ENCODE measurements at places on chromosomes 4 and X.

DNA sequence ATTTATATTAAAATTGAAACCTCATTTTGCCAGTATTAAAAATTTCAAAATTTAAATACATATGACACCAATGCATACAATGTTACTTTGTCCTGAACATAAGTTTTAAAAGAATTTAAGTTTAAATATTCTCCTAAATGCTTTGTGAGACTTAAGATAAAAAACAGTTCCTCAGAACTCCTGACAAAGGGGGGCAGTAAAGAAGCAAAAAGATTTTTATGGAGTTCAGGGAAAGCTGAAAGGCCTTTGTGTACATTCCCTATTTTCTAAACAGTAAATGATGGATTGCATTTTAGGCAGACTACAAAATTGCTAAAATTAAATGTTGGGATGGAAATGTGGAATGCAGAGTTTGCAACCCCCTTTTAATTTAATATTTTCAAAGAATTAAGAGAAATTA, 81.7 kb downstream of the SNCA start:
- DNase-seq: no peak

DNA sequence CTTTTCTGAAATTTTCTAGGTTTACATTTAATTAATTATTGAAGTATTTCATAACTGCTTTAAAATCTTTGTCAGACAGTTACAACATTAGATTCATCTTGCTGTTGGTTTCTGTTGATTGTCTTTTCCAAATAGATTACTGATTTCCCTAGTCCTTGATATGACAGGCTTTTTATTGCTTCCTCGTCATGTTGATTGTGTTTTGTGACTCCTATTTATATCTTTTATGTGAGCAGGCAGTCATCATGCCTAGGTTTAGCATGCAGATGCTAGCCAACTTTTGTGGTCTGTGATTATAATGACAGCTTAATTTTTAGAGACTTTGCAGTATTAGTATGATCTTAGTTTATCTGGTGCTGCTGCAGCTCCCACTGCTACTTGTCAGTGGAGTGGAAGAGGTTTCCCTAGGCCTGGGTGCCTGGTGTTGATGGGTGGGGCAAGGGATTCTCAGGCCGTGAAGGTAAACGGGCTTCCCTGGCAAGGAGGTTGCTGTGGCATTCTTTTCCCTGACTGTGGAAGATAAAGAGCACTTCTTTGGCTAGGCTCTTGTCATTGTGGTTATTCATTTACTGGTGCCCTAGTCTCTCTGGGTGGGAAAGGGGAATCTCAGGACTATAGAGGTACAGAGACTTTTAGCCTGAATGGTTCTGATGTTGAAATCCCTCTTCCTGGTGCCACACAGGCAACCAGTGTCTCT, 65.7 kb downstream of the SERPINA7 start:
- DNase-seq: no peak

DNA sequence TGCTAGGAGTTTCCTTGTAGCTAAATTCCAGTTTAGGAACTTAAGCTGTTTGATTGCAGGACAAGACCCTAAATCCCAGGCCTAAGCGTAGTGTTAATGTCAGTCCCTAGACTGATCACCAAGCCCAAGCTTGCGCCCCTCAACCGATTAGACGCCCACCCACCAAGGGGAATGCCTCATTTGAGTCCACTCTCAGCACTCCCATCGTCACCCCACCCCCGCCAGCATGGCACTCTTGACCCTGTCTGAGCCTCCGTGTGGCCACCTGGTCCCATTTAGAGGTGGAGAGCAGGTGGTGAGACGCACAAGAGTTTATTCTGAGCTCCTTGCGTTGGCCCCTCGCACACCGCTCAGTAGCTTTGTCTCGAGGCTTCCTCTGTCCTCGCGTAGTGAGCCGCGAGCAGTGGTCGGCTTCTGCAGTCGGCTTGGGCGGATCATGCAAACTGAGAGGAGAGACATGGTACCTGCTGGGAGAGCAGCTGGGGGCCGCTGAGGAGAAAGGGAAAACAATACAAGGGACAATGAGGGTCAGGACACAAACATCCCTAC, 48.5 kb upstream of the ZNF157 start:
- DNase-seq: no peak

GRCh38 chrX:79035421-79035820, 90.2 kb downstream of the P2RY10 start:
- no peak for DNase-seq

DNA sequence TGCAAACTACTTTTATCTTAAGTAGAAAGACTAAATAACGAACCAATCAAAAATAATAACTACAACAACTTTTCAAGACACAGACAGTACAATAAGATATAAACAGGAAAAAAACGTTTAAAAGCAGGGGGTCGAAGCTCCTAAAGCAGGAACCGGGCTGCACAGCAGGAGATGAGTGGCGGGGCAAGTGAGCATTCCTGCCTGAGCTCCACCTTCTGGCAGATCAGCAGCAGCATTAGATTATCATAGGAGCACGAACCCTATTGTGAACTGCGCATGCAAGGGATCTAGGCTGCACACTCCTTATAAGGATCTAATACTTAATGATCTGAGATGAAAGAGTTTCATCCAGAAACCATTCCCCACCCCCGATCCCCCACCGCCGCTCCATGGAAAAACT, 146.2 kb downstream of the TEX11 start:
- DNase-seq: no peak

DNA sequence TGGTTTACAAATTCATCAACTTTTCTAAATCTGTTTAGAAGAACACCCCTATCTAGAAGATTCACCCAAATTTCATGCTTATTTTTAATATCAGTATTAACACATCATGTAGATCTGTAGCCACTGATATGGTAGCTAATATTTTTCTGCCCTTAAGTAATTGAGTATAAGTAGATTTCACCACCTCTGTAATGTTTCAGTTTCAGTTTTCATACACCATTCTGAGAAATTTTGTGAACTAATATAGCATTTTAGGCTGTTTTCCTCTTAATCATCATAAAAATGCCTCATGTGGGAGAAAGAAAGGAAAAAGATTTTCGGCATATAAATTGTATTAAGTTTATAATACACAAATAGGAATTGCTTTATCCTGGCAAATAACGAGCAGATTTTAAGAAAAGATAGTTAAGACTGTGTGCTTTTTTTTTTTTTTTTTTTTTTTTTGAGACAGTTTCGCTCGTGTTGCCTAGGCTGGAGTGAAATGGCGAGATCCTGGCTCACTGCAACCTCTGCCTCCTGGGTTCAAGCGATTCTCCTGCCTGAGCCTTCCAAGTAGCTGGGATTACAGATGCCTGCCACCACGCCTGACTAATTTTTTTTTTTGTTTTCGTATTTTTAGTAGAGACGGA, 21.4 kb upstream of the RBPJ start:
- no peak for DNase-seq

DNA sequence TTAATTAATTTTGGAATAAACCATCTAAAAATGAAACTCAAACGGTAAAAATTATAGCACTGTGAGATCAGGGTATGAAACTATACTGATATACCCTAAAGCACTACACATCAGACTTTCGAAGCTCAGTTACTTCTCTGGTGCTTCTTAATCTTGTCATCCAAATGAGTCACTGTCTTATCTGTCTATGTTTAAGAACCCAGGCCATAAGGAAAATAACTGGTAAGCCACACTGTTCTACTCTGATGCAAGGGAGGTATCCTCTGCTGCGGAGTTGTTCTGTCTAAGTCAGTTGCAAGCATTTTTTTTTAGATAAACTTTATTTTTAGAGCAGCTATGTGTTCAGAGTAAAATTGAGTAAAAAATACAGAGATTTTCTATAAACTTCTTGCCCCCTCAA, 830.8 kb upstream of the POU3F4 start:
- DNase-seq: no peak

DNA sequence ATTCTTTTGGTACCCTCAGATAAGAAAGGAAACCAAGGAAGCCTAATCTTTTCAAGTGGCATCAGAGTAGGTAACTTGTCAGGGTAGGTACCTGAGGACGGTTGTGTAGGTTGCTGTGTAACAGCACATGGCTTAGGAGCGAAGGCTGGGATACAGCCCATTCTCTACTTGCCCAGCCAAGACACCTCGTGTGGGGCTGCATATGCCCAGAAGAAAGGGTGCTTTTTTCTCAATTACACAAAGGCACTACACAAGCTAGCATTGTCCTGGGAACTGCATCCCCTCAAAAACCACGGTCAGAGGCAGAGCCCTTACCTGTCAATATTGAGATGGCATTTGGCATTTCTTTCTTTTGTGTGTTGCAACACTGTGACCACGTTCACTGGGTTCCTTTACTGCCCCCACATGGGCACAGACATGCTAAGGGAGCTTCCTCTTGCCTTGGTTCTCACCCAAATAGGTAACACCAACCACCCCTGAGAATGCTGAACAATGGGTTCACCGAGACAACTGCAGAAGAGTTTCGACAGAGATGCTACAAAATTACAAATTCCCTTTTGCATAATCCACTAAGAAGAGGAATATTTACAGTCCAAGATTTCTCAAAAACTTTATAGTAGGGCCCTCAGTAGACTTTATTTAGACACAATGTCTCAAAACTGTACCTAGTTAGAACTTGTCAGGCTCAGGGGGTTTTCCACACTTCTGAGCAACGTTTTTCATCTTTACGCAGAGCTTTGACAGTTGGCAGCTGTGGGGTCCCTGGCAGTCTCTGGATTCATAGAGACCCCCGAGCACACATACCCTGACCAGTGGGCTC, 35.8 kb upstream of the TNIP3 start:
- DNase-seq: no peak

GRCh38 chr4:26384380-26385057, 63.7 kb downstream of the RBPJ start:
- no peak for DNase-seq

DNA sequence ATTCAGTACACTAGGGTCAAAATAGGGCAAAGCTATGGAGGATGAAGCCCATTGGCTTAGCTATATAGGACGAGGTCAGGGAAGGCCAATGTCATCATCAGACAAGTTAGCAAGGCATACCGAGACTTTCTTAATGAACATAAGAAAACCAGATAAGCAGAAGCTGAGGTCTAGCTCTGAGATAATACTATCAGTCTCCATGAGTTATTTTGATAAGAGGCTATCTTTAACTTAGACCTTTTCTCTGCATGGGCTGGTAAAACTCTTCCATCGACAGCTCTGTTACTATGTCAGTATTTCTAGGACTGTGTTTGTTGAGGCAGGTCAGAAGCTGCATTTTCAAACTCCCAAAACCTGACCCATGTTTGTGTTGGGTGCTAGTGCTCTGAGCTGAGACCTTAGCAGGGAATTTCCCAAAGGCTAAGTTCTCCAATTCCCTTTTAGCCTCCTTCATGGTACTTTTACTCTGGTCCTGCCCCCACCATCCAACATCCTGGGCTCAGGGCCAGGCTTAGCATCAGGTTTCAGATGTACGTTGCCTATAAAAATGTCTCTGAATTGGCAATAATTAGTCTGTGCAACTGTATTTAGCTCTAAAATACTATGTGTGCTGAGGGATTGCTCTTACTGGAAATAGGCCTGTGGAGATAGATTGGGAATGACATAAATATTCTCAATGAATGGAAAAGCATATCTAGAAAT, 29.3 kb upstream of the LRAT start:
- no peak for DNase-seq

DNA sequence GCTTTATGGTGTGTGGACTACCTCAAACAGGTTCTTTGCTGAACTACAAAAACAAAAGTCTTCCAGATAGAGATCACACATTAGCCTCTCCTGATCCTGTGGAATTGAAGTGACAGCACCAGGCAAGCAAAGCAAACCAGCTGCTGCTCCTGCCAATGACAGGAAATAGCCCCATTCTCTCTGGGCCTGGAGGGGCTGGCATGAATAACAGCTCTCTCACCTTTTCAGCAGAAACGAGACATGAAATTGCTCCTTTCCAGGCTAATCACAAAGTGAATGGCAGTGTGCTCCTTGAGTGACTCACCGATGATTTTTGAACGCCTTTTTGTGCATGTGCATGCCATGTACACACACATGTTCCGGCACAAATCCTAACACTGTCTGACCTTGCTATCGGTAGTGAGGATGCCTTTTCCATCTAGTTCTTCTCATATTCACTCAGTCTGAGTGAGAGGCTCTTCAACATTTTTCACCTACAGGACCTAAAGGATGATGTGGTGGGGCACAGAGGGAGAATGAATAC, 24.4 kb downstream of the MFAP3L start:
- no peak for DNase-seq

GRCh38 chrX:20181598-20182329, 40.1 kb upstream of the EIF1AX start:
- DNase-seq: no peak

DNA sequence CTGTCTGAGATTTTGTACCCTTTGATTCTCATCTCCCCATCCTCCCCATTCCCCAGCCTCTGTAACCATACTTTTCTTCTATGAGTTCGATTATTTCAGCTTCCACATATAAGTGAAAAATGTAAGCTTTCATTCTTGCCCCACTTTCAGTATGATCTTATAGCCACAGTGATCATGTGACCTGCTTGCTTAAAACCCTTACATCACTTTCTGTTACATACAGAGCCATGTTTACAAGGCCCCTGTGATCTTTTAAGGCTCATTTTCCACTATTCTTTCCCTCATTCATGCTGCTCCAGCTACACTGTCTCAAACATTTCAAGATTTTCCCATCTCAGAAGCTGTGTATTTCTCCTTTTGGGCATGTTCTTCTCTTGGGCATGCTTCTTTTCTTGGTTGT, 147.7 kb downstream of the DCK start:
- DNase-seq: no peak

DNA sequence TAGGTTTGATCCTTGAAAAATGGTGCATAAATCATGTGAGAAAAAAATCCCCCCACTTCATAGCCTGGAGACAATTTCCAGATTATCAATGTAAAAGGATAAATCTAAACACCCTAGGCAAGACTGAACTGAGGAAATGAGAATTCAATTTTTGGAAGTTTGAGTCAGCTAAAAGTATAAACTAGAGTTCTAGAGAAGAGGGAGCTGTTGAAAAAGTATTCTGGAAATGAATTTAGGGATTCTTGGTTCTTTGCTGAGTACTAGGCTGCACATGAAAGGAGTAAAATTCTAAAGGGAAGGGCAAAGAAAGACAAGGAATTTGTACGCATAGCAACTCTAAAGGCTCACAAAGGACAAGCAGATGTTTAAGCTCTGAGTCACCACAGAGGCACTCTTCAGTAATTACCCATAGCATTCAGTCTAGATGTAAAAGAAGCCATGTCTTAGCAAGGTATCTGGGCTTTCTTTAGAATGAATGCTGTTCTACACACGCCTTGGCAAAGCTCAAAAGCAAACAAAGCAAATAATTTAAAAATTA, 896.5 kb downstream of the PDHA2 start:
- DNase-seq: no peak
